Caudate nucleus (tissue), 63 donors: ENCODE measurements at places on chromosomes 6 and 20.

- no peak for DNase-seq
Observed at GRCh38 chr6:101845172-101845571, 451.7 kb downstream of the GRIK2 start.

- DNase-seq, result no peak
Observed at GRCh38 chr6:88536071-88536625, 370.0 kb upstream of the CNR1 start.

GRCh38 chr6:1382331-1382882 lies 7.0 kb upstream of the FOXF2 start:
- DNase-seq, result no peak

DNA sequence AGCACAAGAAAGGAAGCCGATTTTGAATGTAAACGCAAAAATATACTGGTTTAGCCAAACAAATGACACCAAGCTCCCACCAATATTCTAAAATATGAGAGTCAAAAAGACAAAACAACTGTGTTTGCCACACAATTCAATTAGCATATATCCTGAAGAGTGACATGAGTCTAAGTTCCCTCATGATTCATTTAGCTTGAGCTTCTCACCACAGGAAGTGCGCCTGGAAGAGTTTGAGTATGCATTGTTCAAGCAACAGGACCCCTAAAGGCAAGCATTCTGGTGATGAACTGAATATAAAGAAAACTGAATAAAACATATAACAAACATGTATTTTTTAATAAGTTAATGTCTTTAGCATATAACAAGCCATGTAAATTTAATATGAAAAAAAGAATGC lies 115.2 kb upstream of the RUNX2 start:
- no peak for DNase-seq

DNA sequence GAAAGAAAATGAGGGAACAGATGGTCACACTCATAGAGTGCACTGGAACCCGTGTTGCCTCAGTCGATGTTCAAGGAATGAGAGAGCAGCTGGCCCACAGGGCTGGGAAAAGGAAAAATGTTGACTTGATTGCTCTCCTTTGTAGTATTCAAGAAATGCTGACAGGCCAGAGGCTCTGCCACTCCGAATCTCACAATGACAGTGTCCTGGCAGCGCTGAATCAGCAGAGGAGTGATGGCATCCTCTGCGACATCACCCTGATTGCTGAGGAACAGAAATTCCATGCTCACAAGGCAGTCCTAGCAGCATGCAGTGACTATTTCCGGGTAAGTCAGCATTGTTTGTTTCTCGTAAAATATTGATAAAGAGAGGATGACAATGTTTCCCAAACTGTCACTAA lies 51.3 kb downstream of the KLHL32 start:
- DNase-seq, result no peak

DNA sequence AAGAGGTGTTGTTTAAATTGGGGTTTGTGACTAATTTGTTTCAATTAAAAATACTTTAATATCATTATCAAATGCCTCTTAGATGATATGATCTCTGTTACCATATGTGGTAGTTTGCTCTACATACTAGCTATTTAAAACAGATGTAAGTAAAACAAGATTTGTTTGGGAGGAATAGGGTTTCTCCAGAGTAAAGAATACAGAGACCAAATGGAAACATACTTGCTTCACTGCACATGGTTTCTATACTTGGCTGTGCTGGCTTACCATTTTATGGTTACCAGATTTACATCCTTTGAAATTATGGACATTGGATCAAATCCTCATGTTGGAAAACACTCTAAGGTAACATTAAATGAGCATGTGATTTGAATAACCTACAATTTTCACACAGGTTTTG lies 588.3 kb downstream of the CD109 start:
- no peak for DNase-seq

- DNase-seq, result no peak
Observed at GRCh38 chr20:56826705-56827665, 197.9 kb downstream of the TFAP2C start.

DNA sequence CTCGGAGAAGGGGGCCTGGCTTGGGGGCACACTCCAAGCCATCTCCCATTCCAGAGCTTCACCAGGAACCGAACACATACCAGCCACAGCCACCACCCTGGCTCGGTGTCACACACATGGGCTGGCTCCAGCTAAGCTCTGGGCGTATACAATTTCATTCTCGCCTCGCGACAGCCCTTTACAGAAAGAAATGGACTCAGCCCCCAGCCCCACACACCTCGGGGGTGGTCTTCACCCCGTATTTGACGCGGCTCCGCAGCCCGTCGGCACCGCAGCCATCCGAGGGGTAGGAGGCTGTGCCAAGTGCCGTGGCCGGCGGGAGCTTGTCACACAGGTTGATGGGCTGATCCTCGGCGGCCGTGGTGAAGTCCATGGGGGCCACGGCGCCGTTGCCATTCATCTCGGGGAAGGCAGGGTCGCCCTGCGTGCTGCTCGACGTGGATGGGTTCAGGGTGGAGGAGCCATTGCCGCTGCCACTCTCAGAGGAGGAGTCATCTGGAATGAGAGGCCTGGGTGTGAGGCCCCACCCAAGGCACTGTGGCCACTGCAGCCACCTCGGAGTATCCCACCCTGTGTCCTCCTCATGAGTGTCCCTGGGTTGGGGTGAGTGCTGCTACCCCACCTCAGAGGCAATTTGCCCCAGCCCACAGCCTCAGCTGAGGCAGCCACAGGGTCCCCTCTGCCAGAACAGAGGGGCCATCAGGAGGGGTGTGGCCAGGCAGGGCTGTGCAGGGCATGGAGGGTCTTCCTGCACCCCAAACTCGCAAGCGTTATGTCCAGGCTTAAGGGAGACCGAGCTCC lies 98.0 kb downstream of the ASXL1 start:
- DNase-seq, result no peak

GRCh38 chr20:59331721-59332329 lies 31.4 kb downstream of the EDN3 start:
- DNase-seq, result no peak
